Cortex of kidney (tissue), 1 donor: ENCODE measurements at places on chromosomes 5 and 9.

- DNase-seq, result no peak
These were observed 1647.4 kb upstream of the CDH9 start for GRCh38 chr5:28685794-28686193.

GRCh38 chr5:72693546-72694205, 122.8 kb upstream of the TNPO1 start:
- no peak for DNase-seq

GRCh38 chr9:12790883-12791282, 16.1 kb downstream of the LURAP1L start:
- DNase-seq, result no peak

GRCh38 chr5:74113927-74114326, 487.9 kb downstream of the ARHGEF28 start:
- DNase-seq, result no peak

- no peak for DNase-seq
These were observed 28.8 kb upstream of the PLIN2 start for GRCh38 chr9:19156026-19156474.

DNA sequence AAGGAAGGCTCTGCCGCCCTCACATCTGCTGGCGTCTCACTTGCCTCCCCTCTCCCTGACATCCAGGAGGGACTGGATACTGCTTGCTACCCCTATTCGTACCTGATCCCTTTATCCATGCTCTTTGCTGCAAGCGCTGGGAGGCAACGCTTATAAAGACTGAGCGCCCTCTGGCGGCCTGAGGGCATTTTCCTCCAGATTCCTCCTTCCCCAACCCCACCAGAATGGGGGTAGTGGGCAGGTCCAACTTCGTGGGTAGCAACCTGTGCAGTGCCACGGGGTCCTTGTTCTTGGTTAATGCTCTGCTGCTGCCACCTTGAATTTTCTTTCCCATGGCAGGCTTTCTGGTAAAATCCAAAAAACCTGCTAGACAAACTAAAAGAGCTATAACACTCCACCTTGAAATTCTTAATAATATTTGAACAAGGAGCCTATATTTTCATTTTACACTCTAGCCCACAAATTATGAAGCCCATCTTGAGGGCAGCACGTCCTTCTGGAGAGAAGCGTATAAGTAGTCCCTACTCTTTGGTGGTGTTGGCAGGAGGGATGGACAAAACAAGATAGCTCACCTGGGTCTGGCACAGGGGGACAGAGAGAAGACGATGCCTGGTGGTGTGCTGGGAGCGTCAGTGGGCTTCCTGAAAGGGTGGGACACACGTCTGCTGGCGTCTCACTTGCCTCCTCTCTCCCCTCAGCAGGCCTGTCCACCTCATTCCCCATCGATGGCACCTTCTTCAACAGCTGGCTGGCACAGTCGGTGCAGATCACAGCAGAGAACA, 52.5 kb downstream of the JADE2 start:
- no peak for DNase-seq

GRCh38 chr9:134868751-134869553, 11.7 kb upstream of the FCN2 start:
- DNase-seq, result no peak

- no peak for DNase-seq
These were observed 25.7 kb downstream of the FRMPD1 start for GRCh38 chr9:37676411-37676830.

- DNase-seq, result no peak
These were observed 232.5 kb upstream of the MSX2 start for GRCh38 chr5:174491761-174492350.

DNA sequence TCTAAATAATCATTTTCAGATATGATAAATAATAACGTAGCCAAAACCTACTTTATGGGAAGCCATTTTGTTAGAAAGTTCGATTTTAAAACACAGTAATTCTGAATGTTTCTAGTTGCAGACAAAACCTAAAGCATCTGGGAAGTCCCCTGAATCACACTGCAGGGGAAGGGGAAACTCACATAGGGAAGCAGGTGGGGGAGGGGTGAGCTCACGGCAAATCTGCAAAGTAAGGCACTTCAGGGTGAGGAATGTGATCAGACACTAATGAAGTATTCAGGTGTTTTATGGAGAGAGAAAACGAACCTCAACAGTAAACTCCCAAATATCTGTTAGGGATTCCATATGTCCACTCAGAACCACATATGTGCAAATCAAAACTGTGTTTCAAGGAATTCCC, 70.7 kb downstream of the EPB41L4A start:
- DNase-seq, result no peak

- DNase-seq, result no peak
These were observed 272.0 kb downstream of the DMRTA1 start for GRCh38 chr9:22718653-22719052.

- no peak for DNase-seq
These were observed 52.3 kb downstream of the NLN start for GRCh38 chr5:65774346-65774745.

DNA sequence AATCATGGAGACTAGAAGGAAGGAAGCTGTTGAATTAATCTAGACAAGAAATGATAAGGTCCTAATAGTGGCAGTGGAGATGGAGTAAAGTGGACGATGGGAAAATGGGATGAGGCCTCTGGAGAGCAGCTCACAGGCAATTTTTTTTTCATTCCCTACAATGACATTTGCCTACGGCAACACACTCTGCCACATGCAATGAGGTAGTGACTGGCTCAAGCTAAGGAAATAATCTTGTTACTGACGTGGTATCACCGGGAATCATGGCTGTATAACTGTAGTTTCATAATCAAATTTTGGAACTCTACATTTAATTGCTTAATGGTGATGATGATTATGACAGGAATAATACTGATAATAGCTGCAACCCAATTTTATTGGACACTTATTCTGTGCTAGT, 12.1 kb upstream of the MOB3B start:
- DNase-seq, result no peak

DNA sequence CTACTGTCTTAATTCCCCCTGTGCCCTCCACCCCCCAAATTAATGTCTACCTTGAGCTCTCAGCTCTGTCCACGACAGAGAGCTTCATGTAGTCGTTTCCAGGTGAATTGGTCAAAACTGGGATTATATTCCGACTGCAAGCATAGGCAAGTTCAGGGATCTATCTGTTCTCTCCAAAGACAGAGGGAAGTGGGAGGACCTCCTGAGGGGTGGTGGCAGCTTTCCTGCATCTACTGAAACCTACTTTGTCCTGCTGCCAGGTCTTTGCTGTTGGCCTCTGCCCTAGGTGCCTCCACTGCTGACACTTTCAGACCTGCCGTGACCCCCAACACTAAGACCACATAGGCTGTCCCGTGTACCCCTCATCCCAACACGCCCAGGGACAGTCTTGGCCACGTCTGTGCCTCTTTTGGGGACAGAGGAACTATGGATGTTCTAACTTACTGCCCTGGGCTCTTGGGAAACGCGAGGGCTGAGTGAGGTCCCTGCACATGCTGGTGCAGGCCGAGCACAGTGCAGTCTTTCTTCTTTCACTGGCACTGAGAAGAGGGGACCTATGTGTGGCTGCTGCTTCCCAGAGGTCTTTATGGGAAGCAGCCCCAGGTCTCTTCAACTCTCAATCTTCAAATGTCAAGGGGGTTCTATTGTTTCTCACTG, 125.6 kb downstream of the NTRK2 start:
- no peak for DNase-seq

GRCh38 chr5:159616952-159617351, 286.7 kb upstream of the IL12B start:
- DNase-seq, result no peak

- no peak for DNase-seq
These were observed 1.6 kb downstream of the TMEM245 start for GRCh38 chr9:109117856-109118807.

DNA sequence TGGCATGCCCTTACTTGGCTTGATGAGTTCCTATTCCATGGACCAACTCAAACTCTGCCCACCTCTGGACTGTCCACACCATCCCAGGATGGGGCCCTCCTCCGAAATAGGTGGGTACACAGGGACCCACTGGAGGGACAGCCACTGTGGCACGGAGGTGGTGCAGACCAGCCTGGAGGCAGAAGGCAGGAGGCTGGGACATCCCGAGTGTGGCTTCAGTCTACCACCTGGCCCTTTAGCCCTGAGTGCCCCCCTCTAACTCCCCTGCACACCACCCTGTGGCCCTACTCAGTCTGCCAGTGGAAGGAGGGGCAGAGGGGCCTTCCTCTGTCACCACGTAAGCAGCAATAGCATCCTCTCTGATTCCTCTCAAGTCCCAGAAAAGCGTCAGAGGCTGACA, 3.7 kb downstream of the IL3 start:
- no peak for DNase-seq

DNA sequence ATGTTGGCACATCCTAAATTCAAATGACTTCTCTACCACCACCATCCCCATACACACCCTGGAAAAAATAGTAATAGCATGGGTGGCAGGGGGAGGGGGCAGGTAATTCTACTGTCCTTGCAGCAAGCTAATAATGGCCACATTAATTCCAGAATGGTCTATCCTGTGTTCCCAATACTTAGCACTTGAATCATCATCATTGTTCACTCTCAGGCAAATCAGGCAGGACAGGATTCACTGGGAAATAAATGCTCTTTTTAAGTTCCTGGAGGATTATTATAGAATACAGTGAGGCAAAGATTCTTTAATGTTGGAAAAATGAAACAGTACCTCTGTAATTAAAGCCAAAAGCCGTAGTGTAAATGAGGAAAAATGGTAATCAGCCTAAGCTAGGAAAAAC, 254.5 kb downstream of the ARRDC3 start:
- no peak for DNase-seq

DNA sequence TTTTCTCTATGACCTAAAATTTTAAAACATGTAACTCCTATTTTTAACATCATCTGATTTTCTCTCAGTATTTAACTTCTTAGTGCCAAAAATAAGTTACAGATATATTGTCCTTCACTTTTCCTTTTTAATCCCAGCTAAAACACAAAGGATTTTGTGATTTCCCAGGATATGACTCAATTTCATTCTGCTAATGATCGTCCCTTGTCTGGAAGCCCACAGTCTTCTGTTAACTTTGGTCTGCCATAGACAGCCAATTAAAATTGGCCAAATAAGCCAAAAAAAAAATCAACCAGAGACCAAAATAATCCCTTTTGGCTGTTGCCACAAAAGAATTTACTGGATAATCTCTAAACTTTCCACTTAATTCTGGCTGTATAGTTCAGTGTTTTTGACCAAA, 124.5 kb upstream of the FST start:
- DNase-seq, result no peak

GRCh38 chr9:71824257-71824656, 55.9 kb upstream of the CEMIP2 start:
- DNase-seq, result no peak

DNA sequence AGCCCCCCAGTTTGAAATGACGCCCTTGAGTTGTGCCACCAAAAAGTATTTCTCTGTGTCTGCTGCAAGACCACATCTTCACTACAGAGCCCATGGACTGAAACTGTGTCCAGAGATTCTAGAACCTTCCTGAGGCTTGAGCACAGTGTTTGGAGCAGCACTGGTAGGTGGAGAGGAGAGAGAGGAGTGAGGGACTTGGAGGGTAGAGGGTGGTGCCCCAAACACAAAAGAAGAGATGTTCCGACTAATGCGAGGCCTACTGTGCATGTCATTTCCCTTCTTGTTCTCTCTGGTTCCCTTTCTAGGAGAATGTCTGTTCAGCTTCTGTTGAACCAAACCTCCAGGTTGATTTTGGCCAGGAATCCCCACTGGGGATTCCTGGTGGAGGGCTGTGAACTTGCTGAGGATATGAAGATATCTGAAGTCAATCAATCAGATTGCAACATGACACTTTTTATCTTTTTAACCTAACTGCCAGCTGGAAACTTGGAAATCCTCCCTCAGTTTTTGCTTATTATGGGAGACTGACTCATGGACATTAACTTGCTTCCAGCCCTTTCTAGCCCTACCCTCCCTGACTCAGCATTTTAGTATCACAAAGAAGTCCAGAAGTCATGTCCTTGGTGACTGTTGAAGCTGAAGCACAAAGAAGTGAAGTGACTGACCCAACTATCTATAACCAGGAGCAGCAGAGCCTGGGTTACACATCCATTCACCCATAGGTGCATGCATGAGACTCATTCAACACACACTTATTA, 154.5 kb downstream of the NR3C1 start:
- DNase-seq, result no peak
